ENCODE measurements at places on chromosomes 7 and 10. TPM values are rescaled to one million over a fixed set of nuclear protein-coding genes. Genes with fewer than 3 reads are reported as not detected.

The ANKRD1 gene
- polyA plus RNA-seq, result not detected

The PRSS2 gene
- not detected for polyA plus RNA-seq

DNA sequence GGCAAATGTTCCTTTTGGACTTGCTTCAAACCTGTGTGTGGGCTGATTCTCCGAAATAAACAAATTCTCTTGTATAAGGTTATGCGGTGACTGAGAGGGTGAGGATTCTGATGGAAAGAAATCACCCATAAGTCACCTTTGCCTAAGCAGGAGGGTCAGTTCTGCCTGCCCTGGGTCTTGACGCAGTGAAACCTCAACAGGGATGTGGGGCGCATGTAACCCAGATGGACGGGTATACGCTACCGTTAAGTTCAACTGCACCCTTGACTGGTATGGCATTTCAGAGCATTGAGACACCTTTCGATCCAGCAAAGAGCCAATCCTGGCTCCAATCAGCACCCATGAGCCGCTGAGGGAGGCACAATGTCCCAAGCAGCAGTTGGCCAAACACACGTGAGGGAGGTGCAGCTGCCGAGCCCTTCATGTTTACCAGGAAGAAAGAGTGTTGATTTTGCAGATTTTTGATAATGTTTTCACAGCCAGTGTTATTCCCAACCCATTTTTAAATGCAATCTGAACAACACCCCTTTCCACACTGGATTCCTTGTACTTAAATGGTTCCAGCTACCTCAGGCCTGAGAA lies 48.1 kb downstream of the SORBS1 start:
- no peak for DNase-seq

GRCh38 chr7:130492523-130493274 lies 814 bp downstream of the MEST start:
- no peak for DNase-seq

DNA sequence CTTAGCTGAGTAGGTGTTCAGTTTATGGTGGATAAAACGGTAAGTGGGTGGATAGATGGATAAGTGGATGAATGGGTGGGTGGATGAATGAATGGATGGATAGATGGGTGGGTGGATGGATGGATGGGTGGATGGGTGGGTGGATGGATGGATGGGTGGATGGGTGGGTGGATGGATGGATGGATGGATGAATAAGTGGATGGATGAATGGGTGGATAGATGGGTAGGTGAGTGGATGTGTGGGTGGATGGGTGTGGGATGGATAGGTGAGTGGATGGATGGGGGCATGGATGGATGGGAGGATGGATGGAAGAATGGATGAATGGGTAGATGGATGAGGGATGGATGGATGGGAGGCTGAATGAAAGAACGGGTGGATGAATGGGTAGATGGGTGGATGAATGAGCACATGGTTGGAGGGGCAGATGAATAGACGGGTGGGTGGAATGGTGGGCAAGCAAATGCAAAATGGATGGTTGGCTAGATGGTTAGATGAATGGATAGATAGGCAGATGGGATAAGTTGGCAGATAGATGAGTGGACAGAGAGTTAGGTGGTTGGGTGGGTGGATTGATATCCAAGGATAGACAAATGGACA lies 25.7 kb downstream of the ELN start:
- DNase-seq, result no peak

The MRLN gene
- not detected for polyA plus RNA-seq

GRCh38 chr7:7884855-7885254 lies 83.7 kb upstream of the GLCCI1 start:
- no peak for DNase-seq

The ELN gene
- polyA plus RNA-seq, result not detected

The PNLIPRP1 gene
- polyA plus RNA-seq, result not detected

The NRCAM gene
- polyA plus RNA-seq, result 11.1 TPM

GRCh38 chr7:137642472-137642871 lies 204.3 kb downstream of the DGKI start:
- DNase-seq, result no peak

The NPC1L1 gene
- polyA plus RNA-seq, result not detected

The TMEM140 gene
- polyA plus RNA-seq, result 13.9 TPM

The CTNNA3 gene
- polyA plus RNA-seq, result not detected

DNA sequence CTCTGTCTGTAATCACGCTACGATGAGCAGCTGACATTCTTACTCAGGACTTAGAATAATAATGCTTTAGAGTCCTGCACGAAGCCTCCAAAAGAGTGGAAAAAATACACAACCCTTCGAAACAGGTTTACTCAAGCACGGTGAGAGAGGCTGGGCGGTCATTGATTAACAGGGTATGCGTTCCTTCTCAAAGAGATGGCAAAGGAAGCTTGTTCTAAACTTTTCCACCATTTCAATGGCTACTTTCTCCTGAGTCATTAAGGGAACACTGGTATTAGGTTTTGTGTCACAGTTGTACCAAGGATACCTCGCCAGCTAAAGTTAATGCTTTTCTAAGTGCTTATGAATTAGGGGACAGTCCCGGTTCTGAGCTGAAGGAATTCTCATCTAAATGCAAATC lies 141.9 kb upstream of the RHEB start:
- DNase-seq, result no peak

- no peak for DNase-seq
These were observed 103.9 kb downstream of the PPP1R9A start for GRCh38 chr7:95011146-95011928.

The PPP2R2D gene
- polyA plus RNA-seq, result 26.9 TPM

- no peak for DNase-seq
These were observed 106.2 kb upstream of the CELF2 start for GRCh38 chr10:10911471-10911921.

- DNase-seq, result no peak
These were observed 17.2 kb downstream of the OIT3 start for GRCh38 chr10:72910705-72911104.

DNA sequence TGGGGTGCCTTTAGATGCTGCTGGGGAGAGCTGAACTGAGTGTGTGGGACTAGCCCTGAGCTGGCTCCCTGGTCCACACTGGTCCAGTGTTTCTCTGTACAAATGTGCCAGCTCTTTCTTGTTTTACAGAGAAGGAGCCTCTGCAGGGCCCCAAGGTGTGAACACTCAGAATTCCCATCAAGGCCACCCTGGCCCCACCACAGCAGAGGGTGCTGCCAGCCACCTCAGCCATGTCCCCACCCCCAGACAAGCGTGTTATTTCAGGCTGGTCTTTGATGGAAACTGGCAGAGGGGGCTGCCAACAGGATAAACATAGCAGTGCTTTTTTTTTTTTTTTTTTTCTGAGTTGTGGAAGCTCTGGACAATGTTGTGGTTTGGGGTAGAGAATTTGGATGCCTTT lies 68.5 kb upstream of the LRRC18 start:
- DNase-seq, result no peak

The XPNPEP1 gene
- polyA plus RNA-seq, result 19.9 TPM

All from naive thymus-derived CD8-positive, alpha-beta T cell (primary cell).